ENCODE measurements at places on chromosomes 3 and 15.

DNA sequence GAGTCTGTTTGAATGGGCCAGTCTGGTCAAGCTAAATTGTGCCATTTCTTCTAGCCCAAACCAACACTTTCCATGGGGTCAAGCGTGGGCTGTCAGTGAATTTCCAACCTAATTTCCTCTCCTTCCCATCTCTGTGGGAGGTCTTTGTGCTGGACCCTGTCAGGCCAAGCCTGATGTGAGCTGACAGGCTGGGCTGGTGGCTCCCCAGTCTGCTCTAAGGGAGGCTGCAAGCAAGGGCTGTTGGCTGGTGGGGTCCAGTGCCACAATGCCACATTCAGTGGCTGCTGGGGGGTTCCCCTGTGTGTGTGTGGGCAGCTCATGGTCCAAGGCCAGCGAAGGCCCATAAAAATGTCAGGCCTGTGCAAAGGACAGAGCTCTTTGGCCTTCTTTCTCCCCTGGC, 216.1 kb downstream of the OPA1 start:
- DNase-seq: no peak

- DNase-seq: no peak
These were observed 7.6 kb upstream of the PLA2G4F start for GRCh38 chr15:42163947-42164550.

GRCh38 chr3:59839283-59839682, 789.5 kb upstream of the CFAP20DC start:
- no peak for DNase-seq

DNA sequence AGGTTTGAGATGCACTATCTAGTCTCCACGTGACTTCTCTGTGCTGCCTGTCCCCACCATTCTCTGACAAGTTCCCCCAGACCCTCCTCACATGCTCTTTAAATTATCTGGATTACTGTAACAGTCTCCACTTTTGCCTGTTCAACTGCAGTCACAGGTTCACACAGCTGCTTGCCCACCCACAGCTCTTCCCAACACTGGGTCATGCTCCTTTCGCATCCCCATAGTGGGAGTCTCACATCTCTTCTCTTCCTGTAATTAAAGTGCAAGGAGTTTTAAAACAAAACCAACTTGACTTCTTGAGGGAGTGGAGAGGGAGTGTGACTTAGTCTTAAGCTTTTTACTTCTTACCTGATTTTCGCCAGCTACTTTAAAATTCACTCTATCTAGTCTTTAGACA, 178.8 kb downstream of the PLCL2 start:
- no peak for DNase-seq

GRCh38 chr3:125357032-125357658, 18.0 kb downstream of the ZNF148 start:
- peak; percentile 73 for DNase-seq

GRCh38 chr3:160003520-160004128, 15.0 kb downstream of the IL12A start:
- DNase-seq: peak; percentile 32

- DNase-seq: peak; percentile 62
These were observed 32.4 kb upstream of the ALDH1L1 start for GRCh38 chr3:126212620-126213378.

GRCh38 chr15:26773067-26773877, 406 bp upstream of the GABRB3 start:
- peak; percentile 51 for DNase-seq

- no peak for DNase-seq
These were observed 9.6 kb upstream of the TIPARP start for GRCh38 chr3:156664831-156665178.

DNA sequence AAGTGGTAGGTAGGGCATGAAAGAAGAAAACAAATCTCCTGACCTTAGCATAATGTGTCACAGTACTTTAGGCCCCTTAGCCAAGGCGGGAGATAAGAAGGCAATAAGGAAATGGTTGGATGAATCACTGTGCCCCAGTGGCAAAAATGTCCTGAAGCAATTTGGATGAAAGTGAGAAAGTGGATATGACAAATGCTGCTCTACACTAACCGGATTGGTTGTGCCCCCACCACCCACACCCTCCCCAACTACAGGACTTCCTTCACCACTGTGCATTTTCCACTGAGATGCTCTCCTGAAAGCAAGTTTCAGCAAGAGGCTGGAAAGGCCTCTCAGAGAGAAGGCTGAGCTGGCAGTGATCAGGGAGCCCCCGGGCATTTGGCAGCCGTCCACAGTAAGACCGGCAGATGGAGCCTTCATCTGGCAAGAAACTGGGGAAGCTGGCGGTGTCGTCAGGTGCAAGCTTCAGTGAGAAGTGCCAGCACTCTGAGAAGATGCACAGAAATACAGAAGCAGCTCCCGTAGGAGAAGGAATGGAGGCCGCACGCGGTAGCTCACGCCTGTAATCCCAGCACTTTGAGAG, 63.8 kb downstream of the ATP1B3 start:
- DNase-seq: peak; percentile 41

DNA sequence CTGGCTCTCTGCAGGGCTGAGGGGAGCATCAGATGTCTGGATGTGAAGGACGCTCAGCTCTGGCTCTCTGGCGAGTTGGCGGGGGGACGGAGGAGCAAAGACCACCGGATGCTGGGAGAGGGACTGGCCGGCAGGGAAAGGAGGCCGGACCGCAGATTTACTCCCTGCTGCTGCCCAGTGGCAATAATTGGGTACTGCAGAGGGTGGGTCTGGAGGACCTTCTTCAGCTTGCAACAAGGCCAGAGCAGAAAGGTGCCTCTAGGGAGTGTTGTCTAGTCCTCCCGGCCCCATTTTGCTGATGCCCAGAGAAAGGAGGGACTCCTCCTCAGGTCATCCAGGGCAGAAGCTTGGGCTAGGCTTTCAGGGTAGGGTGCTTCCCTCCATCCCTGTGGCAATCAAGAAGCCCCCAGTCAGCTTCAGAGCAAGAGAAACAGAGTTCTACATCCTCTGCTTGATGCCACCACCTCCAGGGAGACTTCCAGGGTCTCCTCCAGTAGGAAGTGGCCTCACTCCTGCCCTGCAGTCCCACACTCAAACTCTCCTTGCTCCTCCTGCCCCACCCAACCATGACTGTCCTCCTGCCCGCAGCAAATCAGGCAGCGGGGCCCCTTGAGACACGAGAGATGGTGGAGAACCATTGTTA, 20.3 kb upstream of the CSPG4 start:
- peak; percentile 86 for DNase-seq

GRCh38 chr15:33243393-33243792, 48.9 kb upstream of the FMN1 start:
- no peak for DNase-seq

DNA sequence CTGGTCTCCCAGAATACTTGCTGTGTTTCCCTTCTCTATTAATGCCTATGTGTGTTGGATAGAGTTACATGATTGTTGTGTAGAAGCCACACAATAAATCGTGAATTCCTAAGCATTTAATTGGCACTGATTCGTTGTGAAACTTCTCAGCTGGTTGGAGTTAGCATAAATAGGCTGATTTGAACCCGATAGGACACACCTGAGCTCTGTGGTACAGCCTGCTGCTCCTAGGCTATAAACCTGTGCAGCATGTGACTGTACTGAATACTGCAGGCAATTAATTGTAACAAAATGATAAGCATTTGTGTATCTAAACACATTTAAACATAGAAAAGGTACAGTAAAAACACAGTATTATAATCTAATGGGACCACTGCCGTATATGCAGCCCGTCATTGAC, 4.9 kb downstream of the ACAD11 start:
- DNase-seq: no peak

- DNase-seq: no peak
These were observed 16.8 kb upstream of the ABHD2 start for GRCh38 chr15:89071471-89071870.

- DNase-seq: no peak
These were observed 11.8 kb upstream of the UCN2 start for GRCh38 chr3:48575366-48575765.

DNA sequence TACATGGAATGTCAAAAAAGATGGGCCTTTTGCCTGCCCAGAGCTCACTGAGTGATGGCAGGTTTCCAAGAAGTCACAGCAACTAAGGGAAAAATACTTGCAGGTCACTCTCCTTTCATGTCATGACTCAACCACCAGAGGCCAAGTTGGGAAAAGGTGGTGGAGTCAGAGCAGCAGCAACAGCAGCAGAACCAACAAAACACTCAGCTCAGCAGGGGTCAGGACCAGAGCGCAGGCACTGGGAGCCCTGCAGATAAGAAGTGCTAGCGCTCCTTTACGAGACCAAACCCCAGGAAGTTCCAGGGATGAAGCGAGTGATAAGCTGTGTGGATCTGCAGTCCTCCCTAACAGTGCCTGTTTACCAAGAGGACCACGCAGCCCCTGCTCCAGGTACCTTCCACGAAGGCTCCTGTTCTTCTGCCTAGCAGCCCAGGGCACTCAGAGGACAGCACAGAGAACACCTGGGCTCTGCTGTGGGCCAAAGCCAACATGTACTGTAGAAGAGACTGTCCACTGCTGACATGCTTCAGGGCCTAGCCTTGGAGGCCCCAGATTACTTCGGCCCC, 26.0 kb downstream of the POC1A start:
- DNase-seq: no peak

DNA sequence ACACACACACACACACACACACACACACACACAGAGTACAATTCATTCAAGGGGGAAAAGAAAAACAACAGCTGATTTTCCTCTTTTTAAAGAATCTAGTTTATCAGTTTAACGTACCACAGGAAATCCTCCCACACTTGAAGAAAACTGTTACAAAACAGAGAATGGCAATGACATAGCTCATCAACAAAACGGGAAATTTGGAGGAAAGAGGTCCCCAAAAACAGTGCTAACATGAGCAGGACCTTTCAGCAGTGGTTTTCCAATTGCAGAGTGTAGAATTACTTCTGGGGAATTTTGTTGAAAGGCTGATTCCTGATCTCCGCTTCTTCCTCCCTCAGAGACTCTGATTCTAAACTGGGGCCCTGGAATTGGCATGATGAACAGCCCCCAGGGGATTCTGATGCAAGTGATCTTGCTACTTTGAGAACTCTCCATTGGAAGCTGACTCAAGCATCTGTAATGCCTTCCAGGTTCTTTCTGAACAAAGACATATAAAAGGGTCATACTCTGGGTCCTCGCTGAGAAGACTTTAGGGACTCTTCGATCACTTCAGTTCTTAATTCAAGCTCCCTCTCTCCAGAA, 442.6 kb upstream of the PROK2 start:
- no peak for DNase-seq

GRCh38 chr15:49718234-49718633, 97.4 kb downstream of the DTWD1 start:
- no peak for DNase-seq

DNA sequence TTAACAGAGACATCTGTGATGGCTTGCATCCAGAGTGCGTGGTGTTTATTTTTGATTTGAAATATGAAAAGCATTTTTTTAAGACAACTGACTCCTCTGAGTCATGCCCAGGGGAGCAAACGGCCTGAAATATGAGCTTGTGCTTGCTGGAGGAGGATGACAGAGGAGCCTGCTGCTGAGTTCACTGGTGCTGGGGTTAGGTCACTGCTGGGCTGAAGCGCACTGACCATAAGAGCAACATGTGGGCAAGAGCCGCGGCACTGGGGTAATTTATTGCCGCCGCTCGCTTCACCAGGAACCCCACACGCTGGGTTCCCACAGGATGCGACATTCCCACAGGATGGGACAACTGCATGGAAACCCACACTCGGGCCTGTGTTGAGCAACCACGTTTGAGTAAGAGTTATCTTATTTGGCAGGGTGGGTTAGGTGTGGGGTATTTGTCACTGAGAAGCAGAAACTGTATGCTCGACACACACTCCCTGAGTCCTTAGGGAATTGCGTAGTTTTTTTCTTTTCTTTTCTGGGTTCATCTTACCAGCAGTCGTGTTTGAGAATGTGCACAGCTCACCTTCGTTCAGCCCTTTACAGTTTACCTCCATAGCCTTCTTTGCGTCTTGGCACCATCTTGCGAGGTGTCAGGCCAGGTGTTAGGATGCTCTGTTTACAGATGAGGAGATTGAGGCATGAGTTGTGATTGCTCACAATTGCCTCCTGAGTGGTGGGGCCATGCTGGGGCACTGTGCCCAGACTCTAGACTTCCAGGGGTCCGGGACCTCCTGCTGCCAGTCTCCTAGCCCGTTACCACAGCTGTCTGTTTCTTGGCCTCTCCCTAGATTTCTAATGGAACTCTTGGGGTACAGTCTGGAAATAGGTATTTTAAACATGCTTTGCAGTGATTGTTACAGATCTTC, 60.4 kb downstream of the SMAD3 start:
- peak; percentile 91 for DNase-seq

- no peak for DNase-seq
These were observed 31.1 kb downstream of the AGTR1 start for GRCh38 chr3:148728753-148729152.

DNA sequence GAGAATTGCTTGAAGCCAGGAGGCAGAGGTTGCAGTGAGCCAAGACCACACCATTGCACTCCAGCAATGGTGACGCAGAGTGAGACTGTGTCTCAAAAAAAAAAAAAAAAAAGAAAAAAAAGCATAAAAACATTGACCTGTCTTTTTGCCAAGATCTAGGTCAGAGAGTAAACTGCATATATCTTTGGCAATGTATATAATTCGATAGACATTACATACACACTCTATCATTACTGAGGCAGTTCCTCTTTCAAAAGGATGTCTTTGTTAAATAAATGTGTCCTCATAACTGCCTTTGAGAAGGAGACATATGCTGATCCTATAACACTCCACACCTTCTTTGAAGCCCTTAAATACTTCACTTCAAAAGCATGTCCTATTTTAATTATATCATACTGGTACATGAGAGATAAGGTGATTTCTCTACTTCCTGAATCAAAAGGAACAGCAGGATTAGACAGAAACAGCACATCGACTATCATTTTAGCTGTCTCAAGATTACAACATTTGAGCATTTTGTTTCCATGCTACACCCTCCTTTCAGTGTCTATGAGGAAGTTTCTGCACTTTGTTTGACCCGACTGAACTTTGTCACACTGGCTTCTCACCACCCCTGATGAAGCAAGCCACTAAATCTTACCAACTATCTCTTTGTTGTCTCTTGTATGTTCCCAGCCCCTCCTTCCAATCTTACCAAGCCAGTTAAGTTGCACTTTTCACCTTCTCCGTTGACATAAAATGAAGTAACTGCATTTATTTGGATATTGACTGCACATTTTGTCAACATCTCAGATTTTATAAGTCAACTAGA, 335.8 kb downstream of the MECOM start:
- DNase-seq: peak; percentile 28

DNA sequence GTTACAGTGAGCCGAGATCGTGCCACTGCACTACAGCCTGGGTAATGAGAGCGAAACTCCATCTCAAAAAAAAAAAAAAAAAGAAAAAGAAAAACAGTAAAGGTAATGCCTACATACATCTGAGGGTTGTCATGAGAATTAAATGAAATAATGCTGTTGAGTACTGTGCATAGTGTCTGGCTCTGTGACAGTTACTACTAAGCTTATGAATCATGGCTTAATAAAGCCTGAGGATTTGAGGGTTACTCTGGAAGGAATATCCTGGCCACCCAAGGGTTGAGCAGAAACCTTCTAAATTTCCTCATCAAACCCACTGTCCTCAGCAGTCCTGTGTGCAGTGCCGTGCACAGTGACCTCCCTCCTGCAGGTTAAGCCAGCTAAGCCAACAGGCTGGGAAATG, 26.8 kb upstream of the ELP6 start:
- no peak for DNase-seq

DNA sequence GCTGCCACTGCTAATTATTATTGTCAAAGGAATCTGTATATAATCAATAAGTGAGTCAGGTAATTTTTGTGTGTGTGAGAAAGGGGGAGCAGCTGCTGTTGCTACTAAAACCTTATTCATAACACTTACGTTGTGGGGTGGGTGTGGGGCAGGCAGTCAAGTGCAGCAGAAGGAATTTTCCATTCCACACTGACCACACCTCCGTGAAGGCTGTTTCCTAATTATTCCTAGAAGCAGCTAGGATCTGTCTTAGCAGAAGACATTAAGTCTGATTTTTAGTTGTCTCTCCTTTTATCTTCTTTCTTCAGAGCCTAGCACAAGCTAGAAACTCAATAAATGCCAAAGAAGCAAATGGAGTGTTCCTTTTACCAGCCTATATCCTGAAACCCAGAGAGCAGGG, 4.0 kb upstream of the U2SURP start:
- no peak for DNase-seq

Data from femur (tissue), 1 donor.